Stimulated activated CD4-positive, alpha-beta T cell treated with anti-CD3 and anti-CD28 coated beads, Interleukin-2, amount 100 ng/mL, for 24 hours (primary cell): ENCODE measurements at places on chromosomes 5 and 9.

GRCh38 chr5:91438871-91439270 lies 55.8 kb upstream of the ARRDC3 start:
- DNase-seq: no peak

GRCh38 chr9:127267793-127268525 lies 3.4 kb downstream of the GARNL3 start:
- DNase-seq: no peak

DNA sequence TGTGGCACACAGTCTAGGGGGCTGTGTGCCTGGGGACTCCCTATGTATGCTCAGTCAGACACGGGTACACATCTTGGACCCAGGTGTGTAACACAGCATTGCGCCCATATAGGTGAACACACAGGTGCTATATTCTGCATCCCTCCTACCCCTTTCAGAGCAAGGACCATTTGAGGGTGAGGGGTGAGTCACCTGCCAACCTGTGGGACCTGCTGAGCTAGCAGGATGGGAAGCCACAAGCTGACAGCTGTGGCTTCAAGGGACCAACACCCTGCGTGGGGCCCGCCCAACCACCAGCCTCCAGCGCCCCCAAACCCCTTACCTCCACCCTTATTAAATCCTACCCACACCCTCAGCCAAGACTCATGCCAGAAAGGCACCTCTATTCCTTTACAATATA lies 14.6 kb upstream of the AQP7 start:
- no peak for DNase-seq

DNA sequence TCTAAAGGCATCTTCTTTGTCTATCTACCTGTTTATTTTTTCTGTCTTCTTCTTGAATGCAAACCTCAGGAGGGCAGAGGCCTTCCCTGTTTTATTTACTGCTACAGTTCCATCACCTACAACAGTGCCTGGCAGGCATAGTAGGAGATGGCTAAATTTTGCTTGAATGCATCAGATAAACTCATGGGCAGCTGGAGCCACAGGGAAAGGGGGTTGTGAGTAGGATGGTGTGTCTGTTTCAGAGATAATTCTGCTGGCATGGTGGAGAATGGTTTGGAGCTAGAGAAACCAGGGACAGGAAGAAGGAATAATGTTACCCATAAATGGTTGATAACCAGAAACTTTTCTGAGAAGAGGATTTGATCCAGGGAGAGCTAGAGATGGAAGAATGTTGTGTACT lies 189.8 kb upstream of the BRINP1 start:
- no peak for DNase-seq

DNA sequence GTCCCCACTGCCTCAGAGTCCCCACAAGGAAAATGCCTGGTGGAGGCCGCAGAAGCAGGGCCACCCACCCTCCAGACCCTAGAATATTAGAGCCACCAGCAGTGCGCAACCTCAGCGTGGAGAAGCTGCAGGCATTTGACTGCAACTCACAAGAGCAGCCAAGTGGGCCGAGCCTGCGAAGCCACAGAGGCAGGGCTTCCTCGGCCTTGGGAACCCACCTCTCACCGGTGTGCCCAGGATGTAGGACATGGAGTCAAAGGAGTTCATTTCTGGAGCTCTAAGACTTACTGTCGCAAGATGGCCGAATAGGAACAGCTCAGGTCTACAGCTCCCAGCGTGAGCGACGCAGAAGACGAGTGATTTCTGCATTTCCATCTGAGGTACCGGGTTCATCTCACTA lies 397.9 kb upstream of the PIK3R1 start:
- DNase-seq: no peak
